ENCODE measurements at places on chromosomes 12 and 14. TPM values are rescaled to one million over a fixed set of nuclear protein-coding genes. Genes with fewer than 3 reads are reported as not detected.

ITFG2 gene
- total RNA-seq, result 12.8 TPM

CCDC175 gene
- not detected for total RNA-seq

TMEM132C gene
- not detected for total RNA-seq

ASB2 gene
- 0.22 TPM for total RNA-seq

RTN1 gene
- total RNA-seq, result not detected

GLIPR1L2 gene
- not detected for total RNA-seq

DAO gene
- not detected for total RNA-seq

AHNAK2 gene
- 25.0 TPM for total RNA-seq

CLBA1 gene
- total RNA-seq, result 27.5 TPM

AKAP6 gene
- 1.5 TPM for total RNA-seq

SERPINA12 gene
- not detected for total RNA-seq

KLRC3 gene
- total RNA-seq, result not detected

GPR84 gene
- not detected for total RNA-seq

TAS2R31 gene
- 0.75 TPM for total RNA-seq

KRT74 gene
- total RNA-seq, result not detected

MGP gene
- 2.1 TPM for total RNA-seq

WNK1 gene
- 69.3 TPM for total RNA-seq

ACOT4 gene
- 3.9 TPM for total RNA-seq

PTHLH gene
- total RNA-seq, result 414 TPM

FAM90A1 gene
- total RNA-seq, result not detected

A2M gene
- not detected for total RNA-seq

NRL gene
- 1.7 TPM for total RNA-seq

SDR9C7 gene
- total RNA-seq, result not detected

Measured in PC-3 (cell line).